NCI-H2029 (cell line): ENCODE measurements at places on chromosomes 7 and 10.

- no peak for DNase-seq
These were observed 18.1 kb downstream of the STRA8 start for GRCh38 chr7:135251496-135252391.

GRCh38 chr10:121133901-121134300 lies 282.7 kb downstream of the WDR11 start:
- DNase-seq: no peak

DNA sequence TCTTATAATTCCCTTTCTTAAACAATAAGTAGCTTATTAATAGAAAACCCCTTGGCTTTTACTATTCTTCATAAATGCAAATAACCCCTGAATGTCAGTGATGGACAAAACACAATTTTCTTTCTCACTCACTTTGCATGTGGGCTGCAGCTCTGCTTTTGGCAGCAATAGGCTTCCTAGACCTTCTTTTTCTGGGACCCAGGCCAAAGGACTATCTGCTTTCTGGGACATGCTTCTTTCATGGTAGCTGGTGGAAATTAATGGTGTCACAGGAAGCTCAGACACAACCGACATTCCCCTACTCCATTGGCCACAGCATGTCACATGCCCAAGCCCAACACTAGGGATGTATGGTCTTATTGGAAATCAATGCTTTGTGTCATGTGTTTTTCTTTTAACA lies 134.3 kb upstream of the MDFIC start:
- no peak for DNase-seq

DNA sequence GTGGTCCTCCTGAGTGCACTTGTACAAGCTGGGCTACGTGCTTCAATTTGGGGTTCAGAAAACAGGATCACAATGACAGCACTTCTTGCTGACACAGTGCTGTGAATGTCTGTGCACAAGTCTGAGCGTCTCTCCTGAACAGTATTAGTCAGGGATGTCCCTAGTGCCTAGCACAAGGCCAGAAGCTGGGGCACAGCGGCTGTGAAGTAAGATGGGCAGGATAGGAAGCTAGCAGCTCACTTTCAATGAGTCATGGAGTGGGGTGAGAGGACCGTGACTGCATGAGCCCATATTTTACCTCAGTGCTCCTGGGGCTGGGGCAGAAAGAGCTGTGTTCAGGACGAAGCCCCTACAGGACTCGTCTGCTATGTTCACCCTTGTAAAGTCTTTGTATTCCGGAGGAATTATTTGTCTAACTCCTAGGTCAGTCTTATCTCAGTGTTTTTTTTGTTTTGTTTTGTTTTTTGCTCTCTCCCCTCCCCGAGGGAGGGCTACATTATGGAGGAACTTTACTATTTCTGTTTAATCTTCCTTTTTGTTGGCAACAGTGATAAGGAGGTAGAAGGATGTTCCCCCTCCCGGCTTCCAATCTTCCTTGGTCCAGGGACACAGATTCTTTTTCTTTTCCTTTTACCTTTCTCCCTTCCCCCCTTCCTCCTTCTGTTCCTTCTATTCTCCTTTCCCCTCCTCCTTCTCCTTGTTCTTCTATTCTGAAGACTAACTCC lies 2.8 kb upstream of the LRMDA start:
- DNase-seq: no peak

DNA sequence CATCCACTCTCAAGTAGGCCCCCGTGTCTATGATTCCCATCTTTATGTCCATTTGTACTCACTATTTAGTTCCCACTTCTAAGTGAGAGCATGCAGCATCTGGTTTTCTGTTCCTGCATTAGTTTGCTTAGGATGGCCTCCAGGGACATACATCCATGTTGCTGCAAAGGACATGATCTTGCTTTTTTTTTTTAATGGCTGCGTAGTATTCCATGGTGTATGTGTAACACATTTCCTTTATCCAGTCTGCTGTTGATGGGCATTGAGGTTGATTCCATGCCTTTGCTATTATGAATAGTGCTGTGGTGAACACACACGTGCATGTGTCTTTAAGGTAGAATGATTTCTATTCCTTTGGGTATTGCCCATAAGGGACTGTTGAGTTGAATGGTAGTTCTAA lies 67.8 kb downstream of the SFMBT2 start:
- no peak for DNase-seq

GRCh38 chr7:27746978-27747377 lies 7.0 kb downstream of the TAX1BP1 start:
- no peak for DNase-seq

GRCh38 chr10:77682393-77683087 lies 44.9 kb upstream of the KCNMA1 start:
- no peak for DNase-seq
